ENCODE measurements at places on chromosomes 16 and 17.

DNA sequence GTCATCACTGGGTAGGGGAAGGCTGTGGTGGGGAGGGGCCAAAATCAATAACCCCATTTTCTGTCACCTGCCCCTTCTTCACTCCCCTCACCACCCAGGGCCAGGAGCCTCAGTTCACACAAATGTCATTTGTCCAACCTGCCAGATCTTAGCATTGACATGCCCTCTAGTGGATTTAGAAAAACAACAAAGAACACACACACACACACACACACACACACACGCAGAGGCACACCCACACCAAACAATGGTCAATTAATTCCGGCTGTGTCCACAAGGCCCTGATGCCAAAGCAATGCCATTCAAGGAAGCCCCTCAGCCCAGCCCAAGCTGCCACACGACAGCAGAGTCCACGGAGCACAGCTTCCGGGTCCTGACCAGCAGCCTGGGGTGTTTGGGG lies 68.4 kb downstream of the NOG start:
- DNase-seq = no peak

DNA sequence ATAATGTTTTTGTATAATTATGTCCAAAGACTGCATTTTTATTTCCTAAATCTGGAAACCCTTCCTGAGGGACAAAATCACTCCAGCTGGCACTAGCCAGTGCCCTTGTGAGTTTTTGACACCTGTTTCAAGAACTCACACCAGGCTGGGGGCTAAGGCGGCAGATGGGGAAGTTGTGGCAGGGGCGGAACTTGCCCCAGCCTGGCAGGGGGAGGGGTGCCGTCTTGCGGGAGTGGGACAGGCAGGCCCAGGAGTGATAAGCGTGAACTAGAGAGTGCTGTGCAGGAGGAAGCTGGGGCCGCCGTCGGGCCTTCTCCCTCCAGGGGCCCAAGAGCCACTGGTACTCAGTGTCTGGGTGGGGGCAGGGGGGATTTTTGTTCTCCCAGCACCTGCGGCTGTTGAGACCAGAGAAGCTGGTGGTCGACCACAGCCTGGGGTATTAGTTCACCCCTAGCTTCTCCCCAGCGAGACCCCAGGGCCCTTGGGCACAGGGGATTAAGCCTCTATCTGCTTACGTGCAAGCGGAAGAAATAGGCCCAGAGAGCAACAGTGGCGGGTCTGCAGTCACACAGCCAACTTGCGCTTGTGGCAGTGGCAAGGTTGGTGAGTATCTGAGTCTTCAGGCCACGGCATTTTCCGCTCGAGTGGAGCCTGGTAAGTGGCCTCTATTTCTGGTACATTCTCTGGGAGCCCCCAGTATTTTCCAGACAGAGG lies 40.2 kb upstream of the PLCG2 start:
- DNase-seq = no peak

GRCh38 chr17:28874750-28875149 lies 19.9 kb downstream of the ERAL1 start:
- DNase-seq = no peak

GRCh38 chr16:67151431-67152097 lies 766 bp upstream of the B3GNT9 start:
- DNase-seq = no peak

- no peak for DNase-seq
Observed at GRCh38 chr16:56547120-56547948, 17.5 kb upstream of the MT4 start.

DNA sequence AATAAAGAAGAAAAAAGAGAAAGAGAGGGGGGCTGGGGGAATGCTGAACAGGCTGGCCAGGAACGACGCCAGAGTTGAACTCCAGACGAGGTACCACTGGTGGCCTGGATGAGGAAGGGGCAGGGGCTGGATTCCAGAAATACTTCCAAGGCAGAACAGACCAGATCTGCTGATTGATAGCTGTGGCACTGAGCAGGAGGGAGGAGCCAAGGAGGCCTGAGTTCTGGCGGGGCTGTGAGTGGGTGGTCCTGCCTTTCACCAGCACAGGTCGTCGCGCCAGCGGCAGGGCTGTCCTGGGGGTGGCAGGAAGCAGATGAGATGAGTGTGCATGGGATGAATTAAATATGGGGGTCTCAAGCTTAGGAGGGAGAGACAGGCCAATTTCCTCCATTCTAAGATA lies 5.5 kb downstream of the CCDC42 start:
- DNase-seq = no peak

GRCh38 chr16:10729104-10730048 lies 14.3 kb upstream of the NUBP1 start:
- DNase-seq = no peak

- DNase-seq = no peak
Observed at GRCh38 chr16:77298418-77299360, 99.5 kb downstream of the SYCE1L start.

DNA sequence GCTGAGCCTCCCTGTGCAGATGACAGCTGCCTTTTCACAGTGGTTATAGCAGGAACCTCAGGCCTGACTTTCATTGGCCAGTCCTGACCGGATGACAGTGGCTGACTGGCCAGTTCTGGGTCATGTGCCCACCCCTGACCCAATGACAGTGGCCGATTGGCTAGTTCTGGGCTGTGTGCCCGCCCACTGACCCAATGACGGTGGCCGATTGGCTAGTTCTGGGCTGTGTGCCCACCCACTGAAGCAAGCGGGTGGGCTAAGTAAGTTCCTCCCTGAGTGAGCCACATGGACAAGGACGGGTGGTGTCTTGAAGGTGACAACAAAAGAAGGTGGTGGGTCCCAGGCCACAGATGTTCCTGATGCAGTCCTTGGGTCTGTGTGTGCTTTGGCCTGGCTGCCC lies 9.5 kb downstream of the DEF8 start:
- peak; percentile 61 for DNase-seq

DNA sequence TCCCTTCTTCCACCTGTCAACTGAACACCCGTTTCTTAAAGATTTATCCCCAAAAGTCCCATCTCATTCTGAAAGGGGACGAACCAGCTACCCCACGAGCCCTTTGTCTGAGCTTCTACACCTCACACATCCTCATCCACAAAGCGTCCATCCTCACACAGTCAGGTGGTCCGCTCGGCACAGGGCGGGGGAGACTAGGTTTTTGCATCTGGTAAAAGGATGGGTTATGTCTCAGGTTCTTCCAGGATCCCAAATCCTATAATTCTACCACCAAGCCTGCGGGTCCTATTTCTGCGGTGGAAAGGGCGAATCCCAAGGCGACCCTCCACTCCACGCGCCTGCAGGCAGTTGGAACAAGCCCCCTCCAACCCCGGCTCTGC lies 458 bp downstream of the GFOD2 start:
- peak; percentile 67 for DNase-seq

- no peak for DNase-seq
Observed at GRCh38 chr17:3985846-3986245, 21.6 kb upstream of the ATP2A3 start.

- no peak for DNase-seq
Observed at GRCh38 chr16:12499032-12499745, 304.5 kb downstream of the CPPED1 start.

GRCh38 chr17:6853764-6854442 lies 22.4 kb upstream of the TEKT1 start:
- peak; percentile 67 for DNase-seq

DNA sequence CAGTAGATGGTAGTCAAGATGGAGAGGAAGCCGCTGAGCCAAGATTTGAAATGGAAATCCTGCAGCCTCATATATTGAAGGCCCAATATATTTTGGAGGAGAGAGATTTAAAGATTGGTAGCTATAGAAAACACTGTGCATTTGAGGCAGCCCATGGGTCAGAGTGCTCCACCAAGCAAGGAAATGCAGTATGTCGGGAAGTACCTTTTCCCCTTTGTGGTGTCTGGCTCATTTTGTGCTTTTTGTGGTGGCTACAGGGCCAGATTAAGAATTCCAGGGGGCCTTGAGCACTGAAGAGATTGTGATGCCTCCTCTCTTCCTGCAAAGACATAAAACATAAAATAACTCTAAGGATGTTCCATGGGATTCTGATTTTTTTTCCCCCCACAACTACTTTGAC lies 39.6 kb downstream of the CDRT15 start:
- no peak for DNase-seq

- no peak for DNase-seq
Observed at GRCh38 chr16:88722784-88723506, 16.6 kb downstream of the CTU2 start.

DNA sequence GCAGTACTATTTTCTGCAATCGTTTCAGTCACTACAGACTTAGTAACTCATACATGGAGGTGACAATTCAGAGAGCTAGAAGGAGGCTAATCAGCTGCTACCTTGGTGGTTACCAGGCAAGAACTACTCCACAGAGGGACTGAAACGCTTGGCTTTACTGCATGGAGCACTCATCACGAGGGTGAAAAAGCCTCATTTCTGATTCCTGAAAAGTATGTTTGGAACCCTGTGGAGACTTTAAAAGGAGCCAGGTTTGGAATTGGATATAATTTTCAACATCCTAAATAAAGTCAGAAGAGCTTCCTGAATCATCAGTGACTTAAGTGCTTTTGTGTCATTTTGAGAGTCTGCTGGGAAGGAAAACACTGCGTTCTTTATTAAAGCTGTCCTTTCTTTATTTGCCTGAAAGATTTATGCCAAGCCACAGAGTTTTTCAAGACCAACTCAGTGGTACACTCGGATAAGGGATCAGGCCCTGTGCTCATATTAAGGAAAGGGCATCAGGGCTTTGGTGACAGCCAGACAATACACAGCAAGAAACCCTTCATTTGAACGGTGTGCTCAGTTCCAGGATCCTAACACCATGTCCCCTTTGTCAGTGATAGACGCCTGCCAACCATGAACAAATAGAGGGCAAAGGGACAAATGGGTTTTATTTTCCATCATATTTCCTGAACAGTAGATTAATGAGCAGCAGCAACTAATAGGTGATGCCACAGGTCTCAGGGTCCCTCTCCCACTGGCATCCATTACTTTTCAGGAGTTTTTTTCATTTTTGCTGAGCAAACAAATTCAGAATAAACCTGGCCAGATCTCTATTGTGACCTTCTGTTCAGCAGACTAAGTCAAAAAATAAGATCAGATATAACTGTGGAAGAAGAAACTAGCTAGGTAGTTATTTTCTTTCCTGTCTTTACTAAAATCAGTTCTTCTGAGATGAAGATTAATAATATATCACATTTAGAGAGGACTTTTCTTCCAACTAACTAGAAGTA lies 80.5 kb upstream of the CLEC18B start:
- DNase-seq = no peak

DNA sequence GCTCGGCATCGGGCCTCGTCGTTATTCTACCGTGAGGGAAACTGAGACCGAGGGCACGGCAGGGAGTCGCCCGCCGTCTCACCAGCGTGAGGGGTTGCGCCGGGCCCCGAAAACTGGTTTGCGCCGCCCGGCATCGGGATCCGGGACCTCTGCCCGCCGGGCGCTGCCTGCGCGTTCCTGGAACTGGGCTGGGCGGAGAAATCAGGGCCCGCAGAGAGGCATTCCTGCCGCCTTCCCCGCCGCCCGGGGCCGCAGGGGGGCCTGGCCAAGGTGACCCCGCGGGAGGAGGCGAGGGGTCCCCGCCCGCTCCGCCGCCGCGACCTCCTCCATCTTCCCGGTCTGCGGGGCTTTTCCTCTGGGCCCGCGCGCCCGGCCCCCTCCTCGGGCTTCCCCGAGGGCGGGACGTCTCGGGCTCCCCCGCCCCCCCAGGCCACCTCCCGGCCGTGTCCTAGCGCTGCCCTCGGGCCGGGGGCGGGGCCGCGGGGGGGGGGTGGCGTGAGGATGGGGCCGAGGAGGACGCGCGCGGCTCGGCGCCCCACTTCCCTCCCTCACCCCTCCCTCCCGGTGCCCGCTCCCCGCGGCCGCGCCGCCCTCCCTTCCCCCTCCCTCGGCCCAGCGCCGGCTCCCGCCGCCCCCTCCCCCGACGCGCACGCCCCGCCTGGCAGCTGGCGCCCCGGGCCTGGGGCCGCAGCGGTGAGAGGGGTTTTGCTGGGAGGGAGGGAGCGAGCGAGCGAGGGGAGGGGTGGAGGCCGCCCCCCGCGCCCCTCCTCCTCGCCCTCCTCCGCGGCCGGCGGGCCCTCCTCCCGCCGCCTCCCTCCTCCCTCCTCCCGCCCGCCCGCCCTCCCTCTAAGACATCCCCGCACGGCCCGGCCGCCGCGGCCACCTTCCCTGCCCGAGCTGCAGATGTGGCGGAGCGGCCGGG lies at the start of gene GLIS2:
Gene GLIS2, plus strand, starts transcription at position 882 of the 922 bp plus-strand sequence. CDS start 16,214 bp downstream, outside the sequence.
- peak; percentile 68 for DNase-seq

- DNase-seq = no peak
Observed at GRCh38 chr16:12362482-12363458, 386.2 kb downstream of the SNX29 start.

DNA sequence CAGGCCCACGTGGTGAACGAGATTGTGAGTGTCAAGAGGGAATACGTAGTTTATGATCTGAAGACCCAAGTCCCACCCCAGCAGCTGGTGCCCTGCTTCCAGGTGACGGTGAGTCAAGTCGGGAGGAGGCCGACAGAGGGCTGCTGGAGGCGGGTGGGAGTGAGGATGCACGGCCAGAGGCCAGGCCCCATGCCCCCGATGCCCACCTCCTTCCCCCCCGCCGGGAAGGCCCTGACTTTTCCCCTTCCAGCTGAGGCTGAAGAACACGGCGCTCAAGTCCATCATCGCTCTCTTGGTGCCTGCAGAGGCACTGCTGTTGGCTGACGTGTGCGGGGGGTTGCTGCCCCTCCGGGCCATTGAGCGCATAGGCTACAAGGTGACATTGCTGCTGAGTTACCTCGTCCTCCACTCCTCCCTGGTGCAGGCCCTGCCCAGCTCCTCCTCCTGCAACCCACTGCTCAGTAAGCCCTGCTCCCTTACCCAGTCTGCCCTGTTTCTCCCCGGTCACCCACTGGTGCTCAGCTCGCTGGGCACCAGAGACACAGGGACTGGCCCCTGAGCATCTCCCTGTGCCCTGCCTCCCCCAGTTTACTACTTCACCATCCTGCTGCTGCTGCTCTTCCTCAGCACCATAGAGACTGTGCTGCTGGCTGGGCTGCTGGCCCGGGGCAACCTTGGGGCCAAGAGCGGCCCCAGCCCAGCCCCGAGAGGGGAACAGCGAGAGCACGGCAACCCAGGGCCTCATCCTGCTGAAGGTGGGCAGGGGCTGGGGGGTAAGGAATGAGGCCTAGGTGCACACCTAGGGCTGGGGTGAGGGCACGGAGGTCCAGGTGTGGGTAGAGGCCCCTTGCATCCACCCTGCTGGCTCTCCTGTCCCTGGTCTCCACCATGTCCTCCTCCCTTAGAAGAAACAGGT lies 2.6 kb downstream of the ZACN start:
- no peak for DNase-seq

GRCh38 chr17:31509095-31509804 lies 117.8 kb downstream of the RAB11FIP4 start:
- peak; percentile 82 for DNase-seq

DNA sequence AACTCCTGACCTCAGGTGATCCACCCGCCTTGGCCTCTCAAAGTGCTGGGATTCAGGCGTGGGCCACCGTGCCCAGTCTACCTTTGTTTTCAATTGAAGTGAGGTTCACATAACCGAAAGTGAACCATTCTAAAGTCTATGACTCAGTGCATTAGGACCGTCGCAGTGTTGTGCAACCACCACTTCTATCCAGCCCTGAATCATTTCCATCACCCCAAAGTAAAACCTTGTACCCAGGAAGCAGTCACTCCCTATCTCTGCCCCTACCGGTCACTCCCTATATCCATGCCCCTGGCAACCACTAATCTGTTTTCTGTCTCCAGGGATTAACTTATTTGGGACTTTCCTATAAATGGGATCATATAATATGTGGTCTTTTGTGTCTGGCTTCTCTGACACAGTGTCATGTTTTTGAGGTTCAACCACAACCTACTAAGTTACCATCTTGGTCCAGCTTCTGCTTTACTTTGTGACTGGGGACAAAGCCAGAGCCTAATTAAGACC lies 28.3 kb upstream of the CDC42EP4 start:
- DNase-seq = no peak

Data from activated CD8-positive, alpha-beta memory T cell treated with anti-CD3 and anti-CD28 coated beads for 24 hours (primary cell).